ENCODE measurements at places on chromosomes 4 and X.

GRCh38 chrX:22159071-22159470 is 113.6 kb upstream of the CBLL2 start:
- DNase-seq: no peak

DNA sequence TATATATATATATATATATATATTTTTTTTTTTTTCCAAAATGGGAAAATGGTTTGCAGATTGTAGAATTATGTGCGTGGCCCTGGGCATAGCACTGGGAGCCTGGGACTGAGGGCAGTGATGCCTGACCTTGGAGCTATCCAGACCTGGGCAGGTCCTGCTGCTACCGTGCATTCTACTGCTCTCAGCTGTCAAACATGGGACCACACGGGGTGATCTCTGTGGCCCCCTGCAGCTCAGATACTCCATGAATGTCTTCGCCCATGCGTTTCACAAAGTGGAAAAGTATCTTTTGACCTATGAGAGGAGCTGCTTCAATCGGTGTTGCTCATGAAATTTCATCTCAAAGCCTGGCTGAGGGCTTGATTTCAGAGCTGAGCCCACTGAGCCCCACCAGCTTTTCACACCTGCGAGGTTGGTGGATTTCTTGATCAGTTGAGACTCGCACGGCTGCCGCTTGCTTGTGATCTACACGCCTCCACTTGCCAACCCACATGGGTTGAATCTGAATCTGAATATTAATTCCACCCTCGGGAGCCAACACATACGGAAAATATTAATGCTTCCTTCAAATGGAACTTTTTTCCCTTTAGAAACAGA is 35.7 kb downstream of the ING2 start:
- DNase-seq: no peak

DNA sequence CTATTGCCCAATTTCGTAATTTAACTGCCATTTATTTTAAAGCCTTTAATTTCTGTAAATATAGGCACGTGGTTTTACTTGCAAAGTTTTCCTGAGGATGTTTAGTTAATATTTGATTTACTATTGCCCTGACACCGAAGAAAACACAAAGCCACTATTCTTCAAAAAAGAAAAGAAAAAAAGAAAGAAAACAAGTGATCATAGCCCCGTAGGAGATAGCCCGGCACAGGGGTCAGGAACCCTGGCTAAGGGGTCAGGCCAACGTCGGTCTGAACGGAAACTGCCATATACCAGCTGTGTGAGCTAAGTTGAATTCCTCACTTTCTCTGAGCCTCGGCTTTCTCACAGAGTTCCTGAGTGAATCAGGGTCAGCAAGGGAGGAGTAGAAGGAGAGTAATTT is 17.7 kb upstream of the LAMP2 start:
- DNase-seq: no peak

- no peak for DNase-seq
These were observed 477.5 kb downstream of the SPRY1 start for GRCh38 chr4:123874063-123874462.

- DNase-seq: no peak
These were observed 505.1 kb downstream of the PPARGC1A start for GRCh38 chr4:23384741-23385140.

GRCh38 chr4:169741569-169741968 is 16.2 kb downstream of the HPF1 start:
- no peak for DNase-seq

DNA sequence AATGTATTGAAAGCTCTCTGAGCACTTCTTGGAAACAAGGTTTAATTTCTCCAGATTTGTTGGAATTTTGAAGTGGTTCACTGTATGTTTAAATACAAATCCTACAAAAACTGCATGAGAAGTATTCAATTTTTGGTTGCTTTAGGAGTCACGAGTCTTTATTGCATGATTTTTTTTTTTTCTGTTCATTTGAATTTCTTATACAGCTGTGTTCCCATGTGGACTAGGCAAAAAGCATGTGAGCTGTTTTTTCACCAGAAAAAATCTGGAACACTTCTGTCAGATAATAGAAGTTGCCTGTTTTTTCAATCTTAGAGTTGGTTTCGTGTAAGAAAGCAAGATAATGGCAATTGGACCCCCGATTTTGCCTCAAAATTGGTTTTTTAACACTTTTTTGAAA is 66.4 kb downstream of the SLC9A6 start:
- DNase-seq: no peak

GRCh38 chrX:119647552-119648420 is 41.6 kb upstream of the NKRF start:
- peak; percentile 70 for DNase-seq

DNA sequence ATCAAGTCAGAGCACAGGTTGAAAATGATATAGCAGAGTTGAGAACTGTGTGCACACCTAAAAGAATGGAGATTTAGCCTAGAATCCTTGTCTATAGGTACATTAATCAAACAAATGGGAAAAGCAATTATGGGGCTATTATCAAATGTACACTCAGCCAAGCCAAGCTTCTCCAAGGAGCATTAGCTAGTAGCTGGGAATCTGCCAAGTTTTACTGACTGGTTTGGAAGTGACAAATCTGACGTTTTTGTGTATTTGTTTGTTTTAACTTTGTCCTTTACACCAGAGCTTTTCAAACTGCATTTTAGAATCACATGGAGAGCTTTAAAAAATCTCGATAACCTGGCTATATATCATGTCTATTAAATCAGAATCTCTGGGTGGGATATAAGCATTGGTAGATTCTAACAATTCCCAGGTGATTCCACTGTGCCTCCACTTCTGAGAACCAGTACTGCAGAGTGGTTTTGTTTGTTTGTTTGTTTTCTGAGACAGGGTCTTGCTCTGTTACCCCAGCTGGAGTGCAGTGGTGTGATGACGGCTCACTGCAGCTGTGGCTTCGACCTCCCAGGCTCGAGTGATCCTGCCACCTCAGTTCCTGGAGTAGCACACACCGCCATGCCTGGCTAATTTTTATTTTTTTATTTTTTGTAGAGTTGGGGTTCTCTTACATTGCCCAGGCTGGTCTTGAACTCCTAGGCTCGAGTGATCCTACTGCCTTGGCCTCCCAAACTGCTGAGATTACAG is 279.8 kb downstream of the UNC5C start:
- no peak for DNase-seq

DNA sequence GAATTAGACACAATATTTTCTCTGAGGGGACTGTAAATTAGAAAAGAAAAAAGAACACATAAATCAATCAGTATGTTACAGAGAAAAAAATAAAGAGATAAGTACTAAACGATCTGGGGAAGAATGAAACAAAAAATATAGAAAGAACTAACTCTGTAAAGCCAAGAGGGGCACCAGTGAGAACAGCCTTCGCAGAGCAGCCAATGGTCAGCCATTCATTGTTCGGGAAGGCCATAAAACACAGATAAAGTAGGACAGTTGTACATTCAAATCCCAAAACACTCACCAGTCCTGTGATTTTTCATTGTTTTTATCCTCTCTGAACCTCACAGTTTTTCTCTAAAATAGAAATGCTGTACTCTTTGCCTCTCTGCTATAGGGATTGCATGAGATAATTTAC is 127.9 kb downstream of the NEK1 start:
- DNase-seq: no peak

- DNase-seq: no peak
These were observed 348.7 kb downstream of the BMPR1B start for GRCh38 chr4:95106408-95106928.

DNA sequence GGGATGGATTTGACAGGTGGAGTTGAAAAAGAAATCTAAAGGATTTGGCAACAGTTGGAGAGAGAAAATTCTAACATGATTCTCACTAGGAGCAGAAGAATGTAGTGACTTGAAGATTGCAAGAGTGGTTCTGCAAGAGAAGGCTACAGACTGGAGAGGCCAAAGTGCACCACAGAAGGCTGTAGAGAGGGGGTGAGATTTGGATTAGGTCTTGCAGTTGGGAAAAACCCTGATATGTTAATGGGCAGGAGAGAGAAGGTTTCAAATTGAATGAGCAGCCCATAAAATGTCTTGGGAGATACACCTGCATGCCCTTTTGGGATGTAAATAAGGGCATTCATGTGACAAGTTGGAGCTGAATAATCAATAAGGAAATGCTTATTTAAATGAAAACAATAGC is 14.7 kb upstream of the VEGFD start:
- DNase-seq: no peak

DNA sequence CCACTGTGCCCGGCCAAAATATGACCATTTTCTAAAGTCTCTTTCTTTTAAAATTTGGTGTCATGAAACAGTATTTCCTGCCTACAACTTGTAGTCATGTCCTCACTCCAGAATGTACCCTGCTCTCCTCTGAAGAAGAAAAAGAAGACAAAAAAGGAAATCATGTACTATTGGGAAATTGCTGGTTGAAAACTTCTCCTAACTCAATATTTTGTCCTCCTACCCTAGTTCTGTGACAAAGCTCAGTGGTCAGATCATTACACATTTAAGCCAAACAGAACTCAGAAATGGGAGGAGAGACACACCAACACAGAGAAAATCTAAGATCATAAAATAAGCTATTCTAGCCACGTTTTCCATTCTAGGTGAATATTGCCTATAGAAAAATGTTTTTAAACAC is 127.7 kb downstream of the IRF2 start:
- DNase-seq: no peak

GRCh38 chrX:49162620-49163019 is at the start of gene MAGIX:
MAGIX (plus strand) TSS chrX:49162758; CDS start chrX:49162890, 132 bp downstream.
- DNase-seq: no peak

GRCh38 chr4:11021333-11021732 is 336.8 kb upstream of the CLNK start:
- DNase-seq: no peak

DNA sequence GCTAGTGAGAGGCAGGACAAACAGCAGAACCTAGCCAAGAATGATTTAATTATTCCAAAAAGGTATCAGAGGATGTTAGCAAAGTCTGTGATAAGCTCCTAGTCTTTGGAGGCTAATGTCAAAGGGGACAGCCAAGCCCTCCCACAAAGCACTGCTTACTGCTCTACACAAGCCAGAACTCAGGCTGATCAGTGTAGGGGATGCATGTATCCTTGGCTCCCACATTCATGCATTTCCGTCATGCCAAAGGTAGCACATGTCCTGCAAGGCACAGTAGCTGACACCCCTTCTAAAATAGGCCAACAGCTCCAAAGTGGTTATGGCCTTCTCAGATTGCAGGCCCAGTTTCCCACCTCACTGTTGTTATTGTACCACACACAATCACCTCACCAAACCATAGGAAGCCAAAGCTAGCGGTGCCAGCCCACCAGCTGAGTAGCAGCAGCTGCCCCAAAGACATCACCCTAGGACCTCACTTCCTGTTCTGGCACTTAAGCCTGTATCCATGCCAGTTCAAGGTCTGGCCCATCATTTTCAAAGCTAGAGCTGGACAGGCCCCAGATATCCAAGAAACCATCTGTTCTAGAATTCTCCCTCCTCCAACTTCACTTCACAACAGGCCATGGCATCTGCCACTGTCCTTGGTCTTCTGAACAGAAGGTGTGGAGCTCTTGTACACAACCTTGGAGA is 40.9 kb downstream of the TSPAN5 start:
- no peak for DNase-seq

DNA sequence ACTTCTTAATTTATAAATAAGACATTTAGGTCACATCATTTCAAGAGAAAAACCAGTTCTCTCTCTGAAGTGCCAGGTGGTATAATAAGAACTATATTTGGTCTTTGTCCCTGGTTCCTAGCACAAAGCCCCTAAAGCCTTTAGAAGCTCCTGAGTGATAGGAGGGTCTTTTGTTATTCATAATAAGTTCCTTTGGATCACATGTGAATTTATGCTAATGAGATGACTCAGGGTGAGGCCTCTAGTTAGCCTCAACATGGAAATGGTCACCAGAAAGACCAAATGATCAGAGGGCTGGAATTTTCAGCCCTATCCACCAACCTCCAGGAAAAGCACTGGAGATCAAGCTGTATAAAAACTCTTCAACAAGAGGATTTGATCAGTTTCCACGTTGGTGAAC is 68.1 kb upstream of the BLTP1 start:
- no peak for DNase-seq

DNA sequence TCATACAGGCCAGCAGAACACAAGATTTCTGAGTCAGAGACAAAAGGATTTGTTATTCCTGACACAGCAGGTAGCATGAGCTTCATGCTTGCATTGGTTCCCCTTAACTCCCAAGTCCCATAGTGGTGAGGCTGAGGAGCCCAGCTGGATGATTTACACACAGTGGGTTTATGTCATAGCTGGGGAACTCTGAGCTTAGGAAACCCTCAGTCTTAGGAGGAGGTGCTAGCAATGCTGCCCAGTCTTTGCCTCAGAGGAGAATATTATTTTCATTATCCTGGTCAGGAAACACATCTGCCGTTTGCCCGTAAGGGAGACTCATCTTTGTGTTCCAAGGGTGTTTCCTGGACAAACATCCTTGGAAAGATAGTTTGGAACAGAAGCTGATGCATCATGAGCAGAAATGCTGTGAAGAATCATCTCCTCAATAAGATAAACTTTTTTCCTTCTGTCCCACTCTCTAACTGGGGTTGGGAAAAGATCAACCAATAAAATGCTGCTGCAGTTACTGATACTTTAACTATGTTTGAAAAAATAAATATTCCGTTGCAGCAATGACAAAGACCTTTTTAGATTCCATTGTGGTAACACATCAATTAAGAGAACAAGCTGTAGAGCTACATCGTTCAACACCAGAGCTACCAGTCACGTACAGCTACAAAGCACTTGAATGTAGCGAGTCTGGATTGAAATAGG is 146.8 kb downstream of the DCLK2 start:
- DNase-seq: no peak

- no peak for DNase-seq
These were observed 38.5 kb upstream of the PRSS48 start for GRCh38 chr4:151238477-151238876.

DNA sequence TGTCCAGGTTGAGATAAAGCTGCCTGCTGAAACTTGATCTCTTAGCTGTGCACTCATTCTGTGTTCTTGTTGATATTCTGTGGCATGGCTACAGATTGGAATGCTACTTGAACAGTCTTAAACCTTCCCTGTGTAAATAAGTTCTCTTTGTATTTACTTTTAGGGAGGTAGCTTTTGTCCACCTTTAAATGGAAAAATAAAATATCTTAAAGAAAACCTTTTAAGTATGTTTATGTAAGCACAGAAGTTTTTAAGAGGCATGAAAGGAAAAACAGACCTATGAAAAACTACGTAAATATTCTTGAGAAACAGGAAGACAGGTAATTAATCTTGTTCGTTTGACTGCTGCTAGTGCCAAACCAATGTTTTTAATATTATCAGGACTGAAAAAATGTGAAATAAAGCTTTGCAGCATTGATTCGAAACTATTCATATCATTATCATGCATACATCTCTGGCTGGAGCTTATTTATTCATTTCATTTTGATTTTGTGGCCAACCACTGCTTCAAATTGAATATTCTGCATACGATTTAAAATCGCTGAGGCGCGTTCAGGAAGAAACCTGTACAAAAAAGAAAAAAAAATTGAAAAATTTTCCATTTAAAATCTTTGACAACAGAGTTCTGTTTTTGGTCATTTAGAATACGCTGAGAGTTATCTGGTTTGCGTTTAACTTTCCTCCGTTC is 17.8 kb downstream of the HSD17B13 start:
- no peak for DNase-seq

DNA sequence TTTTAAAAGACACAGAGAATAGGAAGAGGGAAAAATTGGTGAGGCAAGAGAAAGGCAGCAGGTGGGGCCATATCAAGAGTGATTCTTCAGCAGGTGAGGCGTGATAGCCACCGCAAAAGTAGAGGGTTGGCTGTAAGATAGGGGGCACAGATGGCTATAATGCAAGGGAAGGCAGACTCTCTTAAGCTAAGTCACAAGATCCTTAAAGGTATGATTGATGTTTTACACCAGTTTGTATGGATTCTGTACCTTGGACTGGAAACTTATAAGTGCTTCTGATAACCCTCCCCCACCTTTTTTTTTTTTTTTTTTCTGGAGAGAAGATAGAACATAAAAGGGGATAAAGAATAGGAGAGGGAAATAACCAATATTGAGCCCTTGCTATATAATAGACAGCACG is 40.0 kb downstream of the NSUN7 start:
- no peak for DNase-seq

Data from T-helper 2 cell treated with Interferon-gamma antibody and Interleukin-4, amounts not matched to agents 5 μg/mL and 100 μg/mL, for 36 hours (primary cell).